ENCODE measurements at places on chromosomes 1 and 21.

DNA sequence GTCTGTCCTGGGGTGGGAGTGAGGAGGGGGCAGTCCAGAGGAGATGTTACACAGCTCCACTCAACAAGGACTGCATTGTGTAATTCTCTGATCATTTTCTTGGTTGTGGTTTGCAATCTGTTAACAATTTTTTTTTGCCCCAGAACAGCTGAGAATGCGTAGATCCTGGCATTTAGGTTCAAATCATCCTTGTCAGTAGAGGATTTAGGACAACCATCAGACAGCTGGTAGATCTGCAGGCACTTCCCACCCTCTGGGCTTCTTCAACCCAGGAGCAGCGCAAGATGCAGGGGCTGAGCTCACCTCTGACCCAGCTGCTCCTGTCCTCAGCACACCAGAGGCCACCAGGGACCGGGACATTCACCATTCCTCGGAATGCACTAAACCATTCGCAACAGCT is 13.5 kb downstream of the BCAR3 start:
- no peak for DNase-seq

DNA sequence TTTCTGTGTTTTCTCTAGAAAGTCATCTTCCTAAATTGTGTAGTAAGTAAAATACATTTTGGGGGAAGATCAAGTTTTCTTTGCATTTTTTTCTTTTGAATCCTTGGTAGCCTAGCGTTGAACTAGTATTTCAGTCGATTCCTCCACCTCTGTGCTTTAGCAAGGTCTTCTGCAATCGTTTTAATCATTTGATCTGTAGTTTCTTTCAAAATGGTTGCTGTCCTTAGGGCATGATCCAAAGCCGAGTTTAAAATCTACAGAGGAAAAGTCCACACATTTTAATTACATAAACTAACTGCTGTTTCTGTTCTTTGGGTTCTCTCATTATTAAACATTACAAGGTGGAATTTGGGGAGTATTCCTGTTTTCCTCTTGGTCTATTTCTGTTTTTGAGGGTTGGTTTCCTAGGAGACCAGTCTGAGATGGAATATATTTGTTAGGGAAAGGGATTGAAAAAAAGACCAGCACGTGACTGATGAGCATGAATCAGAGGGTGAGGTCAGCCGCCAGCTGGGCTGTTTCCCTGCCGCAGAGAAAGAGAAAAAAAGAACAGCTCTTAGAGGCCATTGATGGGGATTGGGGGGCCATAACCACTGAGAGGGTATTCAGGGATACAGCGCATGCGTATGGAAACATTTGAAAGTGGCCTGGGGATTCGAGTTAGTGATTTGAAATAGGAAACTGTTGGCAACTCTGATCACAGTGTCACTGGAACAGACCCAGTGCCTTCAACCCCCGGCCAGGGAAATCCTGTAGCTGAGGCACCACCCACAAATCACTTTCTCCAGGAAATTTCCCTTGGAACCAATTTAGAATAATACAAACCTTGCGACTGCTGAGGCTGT is 40.6 kb downstream of the AKNAD1 start:
- DNase-seq: no peak

DNA sequence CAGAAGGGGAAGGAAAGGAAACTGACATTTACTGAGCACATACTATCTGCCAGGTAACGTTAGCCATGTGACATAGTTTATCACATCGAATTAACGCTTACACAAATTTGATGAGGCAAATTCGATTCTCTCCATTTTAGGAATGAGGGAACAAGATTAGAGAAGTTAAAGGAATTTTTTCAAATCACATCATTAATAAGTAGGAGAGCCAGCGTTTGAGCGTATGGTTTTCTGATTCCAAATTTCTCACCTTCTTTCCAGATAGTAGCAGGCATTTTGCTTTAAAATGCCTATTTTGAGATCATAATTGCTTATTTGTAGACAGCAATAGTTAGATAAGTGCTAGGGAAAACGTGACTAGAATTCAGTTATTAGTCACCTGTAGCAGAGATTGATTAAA is 19.3 kb downstream of the FMO3 start:
- DNase-seq: no peak

- no peak for DNase-seq
Observed at GRCh38 chr1:201783058-201783457, 45.9 kb upstream of the IPO9 start.

DNA sequence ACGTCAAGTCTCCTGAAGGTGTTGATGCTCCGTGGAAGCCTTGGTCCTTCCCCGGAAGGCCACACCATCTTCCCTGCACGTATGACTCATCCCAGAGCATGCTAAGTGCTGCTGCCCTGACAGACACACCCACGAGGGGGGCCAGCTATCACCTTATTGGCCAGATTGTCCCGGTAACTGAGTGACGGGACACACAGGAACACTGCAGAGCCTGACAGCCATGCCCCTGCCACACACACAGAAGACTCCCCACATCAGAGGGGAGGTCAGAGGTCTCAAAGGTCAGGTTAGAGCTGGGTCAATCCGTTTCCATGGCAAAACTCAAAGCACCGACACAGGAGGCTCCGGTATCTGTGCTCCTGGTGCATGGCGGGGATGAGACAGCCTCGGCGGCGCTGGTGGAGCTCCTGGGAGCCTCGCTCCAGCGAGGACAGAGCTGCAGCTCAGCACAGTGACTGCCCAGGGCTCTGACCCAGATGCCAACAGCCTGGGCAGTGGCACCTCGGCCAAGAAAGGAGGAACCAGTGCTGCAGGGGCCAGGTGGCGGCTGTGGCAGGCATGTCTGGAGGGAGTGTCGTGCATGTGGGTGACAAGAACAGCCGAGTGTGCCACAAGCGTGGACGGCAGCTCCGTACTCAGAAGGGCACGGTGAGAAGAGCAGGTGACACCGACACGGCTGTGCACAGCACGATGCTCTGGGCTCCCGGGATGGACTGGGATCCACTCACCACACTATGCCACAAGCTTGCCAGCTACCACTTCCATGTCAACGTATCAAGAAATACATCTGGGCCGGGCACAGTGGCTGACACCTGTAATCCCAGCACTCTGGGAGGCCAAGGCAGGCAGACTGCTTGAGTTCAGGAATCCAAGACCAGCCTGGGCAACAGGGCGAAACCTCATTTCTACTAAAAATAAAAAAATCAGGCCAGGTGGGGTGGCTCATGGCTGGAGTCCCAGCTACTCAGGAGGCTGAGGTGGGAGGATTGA is 14.8 kb upstream of the TMEM240 start:
- DNase-seq: no peak

DNA sequence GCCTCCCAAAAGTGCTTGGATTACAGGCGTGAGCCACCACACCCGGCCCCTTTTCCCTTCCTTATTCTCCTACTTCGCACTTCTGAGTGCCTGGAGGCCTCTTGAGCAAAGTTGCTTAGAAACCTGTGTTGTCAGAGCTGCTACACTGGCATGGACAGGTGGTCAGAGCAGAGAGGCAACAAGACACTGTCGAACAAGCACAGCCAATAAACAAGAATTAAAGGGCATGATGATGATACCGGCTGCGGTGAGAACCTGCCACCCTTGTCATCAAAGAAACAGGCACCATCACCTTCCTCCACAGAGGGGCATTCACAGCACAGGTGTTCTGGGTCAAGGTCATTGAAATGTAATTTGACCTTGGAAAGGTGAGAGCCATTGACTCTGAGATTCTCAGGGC is 23.3 kb downstream of the STUM start:
- DNase-seq: no peak

All from stimulated activated CD8-positive, alpha-beta memory T cell treated with anti-CD3 and anti-CD28 coated beads, Interleukin-7, amount 100 ng/mL, for 1 hour (primary cell).